ENCODE measurements at places on chromosomes 5 and 9. TPM values are rescaled to one million over a fixed set of nuclear protein-coding genes. Genes with fewer than 3 reads are reported as not detected.

DNA sequence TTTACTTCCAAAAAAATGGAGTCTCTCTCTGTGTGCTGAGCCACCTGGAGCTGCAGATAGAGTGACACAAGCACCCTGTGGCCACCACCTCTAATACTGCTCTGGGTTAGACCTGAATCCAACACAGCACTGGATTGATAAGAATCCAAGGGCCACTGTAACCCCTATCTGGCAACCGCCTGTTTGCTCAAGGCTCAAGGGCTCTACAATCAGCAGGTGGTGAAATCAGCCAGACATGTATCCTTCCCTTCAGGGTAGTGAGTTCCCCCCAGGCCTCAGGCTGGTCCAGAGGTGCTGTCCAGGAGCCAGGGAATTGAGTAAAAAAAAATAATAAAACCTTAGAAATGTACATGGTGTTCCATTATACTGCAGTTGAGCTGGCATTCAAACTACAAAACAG is 509.0 kb downstream of the KIF4B start:
- DNase-seq = peak; percentile 4

DNA sequence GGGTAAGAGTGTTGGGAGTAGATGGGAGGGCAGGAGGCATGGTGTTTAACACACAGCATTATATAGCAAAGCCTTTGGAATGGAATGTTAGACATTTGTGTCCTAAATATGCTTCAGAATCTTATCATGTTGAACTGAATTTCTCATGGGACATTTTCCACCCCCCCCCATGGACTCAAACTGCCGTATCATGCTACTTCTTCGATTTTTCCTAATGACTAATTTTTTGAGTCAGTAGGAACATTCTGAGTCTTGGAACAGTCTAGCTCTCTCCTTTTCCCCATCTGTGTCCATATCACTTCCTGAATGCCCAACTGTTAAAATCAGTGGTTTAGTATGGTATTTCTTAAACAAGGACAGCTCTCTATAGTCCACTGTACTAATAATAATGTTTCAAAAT is 380.6 kb downstream of the TLE4 start:
- no peak for DNase-seq

GRCh38 chr9:99020786-99021436 is 77.2 kb downstream of the COL15A1 start:
- no peak for DNase-seq

DNA sequence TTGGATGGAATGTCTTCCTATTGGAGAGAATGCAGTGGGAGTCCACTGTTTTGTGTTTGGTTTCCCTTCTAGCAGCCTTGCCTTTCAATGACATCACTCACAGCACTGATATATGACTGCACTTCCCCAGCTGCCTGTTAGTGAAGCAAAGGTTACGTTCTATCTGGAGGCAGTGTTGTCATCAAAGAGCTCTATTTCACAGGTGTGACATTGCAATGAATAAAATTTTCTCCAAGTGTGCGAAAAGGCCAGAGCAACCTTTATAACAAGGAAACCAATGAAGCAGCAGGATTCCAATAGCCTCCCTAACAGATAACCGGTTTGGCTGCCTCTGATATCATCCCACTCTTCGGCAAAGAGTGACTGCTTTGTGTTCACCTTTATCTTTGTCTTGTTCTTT is 523.5 kb upstream of the ZNF608 start:
- no peak for DNase-seq

DNA sequence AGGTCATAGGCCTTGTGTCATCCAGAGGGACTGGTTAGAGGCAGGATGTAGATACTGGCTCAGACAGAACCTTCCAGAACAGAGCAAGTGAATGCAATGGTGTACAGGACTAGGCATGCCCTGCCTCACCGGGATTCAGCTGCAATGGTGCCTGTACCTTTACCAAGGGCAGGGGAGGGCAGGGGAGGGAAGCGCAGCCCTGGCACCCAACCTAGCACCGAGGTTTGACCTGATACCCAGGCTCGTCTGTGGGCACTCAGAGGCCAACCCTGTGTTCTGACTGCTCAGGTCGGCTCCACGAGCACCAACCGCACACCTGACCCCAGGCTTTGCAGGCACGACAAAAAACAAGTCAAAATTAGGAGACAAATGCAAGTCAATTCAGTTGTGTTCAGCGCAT is 47.3 kb upstream of the GFPT2 start:
- DNase-seq = no peak

DNA sequence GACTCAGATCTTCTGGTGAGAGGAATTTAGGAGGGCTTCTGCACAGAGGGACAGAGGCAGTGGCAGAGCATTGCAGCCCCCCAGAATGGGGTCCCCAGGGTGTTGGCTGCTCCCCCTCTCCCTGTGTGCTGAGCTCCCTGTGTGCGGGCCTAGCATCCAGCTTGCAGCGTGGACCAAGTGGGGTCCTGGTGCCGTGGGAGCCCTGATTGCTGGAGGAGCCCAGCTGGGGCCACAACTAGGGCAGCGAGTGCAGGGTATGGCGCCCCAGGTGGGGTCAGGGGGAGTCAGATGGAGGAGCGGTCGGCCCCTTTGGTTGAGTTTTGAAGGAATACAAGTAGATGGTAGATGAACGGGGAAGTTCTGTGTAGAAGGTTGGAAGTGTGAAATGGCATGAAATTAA is 66.7 kb downstream of the TRIO start:
- no peak for DNase-seq

Gene ZDHHC11B
- 44.4 TPM for total RNA-seq

Gene IGIP
- 11.1 TPM for total RNA-seq

Gene ADCY2
- total RNA-seq = 1.4 TPM

Gene IFNE
- not detected for total RNA-seq

Gene ARHGEF39
- 1.3 TPM for total RNA-seq

All from lung (tissue), 17 donors.